ENCODE measurements at places on chromosomes 12 and 14.

GRCh38 chr14:100375266-100375962 is 52.3 kb downstream of the SLC25A47 start:
- DNase-seq: peak; percentile 98

DNA sequence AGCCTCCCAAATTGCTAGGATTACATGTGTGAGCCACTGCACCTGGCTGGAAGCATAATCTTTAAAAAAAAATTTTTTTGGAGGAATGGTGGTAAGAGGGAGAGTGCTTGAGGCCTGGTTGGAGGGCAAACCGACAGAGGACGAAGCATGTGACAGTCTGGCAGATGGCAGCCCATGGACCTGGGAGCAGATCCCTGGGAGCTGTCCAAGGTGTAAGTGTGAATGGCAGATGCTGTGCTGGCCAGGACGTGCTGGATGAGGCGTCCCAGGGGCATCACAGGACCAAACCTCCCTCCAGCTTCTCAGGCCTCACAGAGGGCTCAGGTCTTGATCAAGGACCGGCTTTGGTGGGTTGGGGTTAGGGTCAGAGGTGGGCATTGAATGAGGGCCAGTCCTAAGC is 128.4 kb upstream of the NCOR2 start:
- no peak for DNase-seq

DNA sequence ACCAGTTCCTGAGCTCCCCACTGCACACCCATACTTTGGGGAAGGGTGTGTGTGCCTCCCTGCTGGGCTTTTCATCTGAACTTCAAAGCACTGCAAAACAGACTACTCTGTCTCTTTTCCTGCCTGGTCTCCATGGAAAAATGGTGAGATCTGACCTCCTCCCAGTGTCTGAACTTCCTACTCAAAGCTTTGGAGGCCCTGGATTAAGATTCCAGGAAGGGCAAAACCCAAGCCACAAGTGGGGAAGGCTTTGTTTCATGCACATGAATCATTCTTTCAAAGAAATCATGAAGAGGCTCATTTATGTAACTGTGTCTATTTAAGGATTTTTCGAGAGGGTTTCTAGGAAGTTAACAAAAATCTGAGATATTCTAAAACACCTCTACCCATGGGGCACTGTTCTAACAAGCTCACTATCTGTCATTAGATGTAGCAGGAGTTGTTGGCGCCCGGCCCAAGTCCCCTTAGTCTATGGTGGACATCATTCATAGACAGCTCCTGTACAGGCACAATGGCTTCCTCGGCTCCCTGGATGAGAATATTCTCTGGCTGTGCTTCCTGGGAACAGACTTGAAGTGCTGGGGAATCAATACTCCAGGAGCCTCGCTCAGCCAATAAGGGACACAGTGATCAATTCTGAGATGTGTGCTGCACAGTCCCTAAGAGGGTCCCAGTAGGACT is 224.0 kb downstream of the KTN1 start:
- DNase-seq: no peak

DNA sequence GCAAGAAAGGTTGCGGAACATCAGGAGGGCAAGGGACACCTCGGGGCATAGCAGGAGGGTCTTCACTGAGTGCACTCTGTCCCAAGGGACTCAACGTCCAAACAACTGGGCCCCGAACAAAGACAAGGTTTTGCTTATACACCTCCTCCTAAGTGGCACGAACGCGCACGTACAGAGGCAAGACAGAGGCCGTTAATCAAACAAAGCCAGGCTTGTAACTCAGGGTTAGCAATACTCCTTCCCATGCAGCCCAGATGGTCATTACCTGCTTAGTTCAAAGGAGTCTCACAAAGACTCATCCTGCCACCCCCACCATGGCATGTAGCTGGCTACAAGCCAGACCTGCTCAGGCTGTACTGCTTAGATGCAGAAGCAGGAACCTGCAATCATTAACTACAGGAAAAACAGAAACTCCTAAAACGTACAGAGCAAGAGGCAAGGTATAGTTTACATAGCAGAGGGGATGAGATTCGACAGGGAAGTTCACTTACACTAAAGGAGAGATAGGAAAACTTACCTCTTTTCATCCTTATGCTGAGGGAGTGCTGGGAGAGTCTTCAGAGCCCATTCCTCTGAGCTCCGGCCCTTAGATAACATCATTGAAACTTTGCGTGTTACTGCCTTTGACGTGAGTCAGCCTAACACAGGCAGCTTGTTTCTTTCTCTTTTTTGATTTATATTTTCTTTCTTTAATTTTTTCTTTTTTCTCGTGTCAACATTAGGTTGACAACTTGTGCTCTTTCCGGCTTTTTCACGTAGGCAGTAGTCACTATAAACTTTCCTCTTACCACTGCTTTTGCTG is 1319.1 kb downstream of the TMEM121 start:
- no peak for DNase-seq

- DNase-seq: no peak
Observed at GRCh38 chr14:68208626-68209317, 389.2 kb downstream of the RAD51B start.

DNA sequence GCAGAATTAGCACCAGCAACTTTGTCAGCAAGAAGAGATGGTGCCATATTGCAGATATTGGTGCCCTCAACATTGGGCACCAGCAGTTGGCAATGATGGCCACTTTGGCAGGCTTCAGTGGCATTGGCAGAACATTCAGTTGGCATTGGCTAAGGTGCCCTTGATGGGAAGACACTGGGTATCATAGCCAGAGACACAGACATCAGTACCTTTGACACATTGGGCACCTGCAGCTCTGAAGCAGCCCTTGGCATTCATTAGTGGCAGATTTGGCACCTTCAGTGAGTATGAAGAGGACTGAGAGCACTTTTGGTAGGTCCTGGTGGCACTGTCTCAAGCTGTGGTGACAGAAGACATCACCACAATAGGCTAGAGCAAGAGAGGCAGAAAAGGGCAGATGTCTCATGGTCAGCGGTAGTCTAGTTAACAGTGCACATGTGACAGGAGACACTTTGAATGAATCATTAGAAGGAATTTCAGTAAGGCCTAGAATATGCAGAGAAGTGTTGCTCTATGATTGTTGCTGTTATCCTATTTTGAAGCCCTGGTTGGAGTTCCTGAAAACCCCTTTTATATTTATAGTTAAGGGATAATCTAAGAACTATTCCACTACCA is 422.2 kb downstream of the APAF1 start:
- no peak for DNase-seq

- DNase-seq: no peak
Observed at GRCh38 chr12:223841-224240, 9.9 kb upstream of the SLC6A12 start.

GRCh38 chr12:27064397-27065342 is 17.7 kb downstream of the C12orf71 start:
- no peak for DNase-seq

DNA sequence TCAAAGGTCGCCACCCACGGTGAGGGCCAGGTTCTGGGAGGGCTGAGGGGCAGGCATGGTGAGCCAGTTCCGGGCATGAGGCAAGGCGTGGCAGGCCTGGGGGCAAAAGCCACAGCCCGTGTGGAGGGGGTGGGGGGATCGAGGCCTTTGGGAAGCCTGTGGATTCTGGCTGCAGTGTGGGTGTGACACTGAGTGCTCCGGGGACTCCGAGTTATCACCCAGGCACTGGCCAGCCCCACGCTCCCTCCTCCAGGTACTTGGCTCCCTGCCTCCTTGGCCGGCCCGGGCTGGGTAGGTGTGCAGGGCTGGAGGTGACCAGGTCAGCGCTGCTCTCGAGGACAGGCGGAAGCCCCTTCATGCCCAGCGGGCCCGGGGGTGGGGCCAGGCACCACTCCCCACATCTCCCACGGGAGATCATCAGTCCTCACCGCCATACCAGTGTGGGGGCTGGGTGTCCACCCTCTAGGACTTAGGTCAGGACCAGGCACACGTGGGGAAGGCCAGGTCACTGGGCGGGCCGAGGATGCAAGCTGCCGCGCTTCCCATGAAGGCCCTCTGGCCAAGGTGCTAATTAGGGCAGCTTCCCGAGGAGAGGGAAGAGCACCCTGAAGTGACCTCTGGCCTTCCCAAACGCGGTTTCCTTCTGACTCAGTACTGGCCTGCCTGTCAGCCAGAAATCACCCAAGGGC is 34.1 kb upstream of the TDRD9 start:
- no peak for DNase-seq

- DNase-seq: no peak
Observed at GRCh38 chr12:6963016-6963731, 7.3 kb downstream of the PHB2 start.

GRCh38 chr12:48237162-48237561 is 34.1 kb upstream of the OR10AD1 start:
- no peak for DNase-seq

DNA sequence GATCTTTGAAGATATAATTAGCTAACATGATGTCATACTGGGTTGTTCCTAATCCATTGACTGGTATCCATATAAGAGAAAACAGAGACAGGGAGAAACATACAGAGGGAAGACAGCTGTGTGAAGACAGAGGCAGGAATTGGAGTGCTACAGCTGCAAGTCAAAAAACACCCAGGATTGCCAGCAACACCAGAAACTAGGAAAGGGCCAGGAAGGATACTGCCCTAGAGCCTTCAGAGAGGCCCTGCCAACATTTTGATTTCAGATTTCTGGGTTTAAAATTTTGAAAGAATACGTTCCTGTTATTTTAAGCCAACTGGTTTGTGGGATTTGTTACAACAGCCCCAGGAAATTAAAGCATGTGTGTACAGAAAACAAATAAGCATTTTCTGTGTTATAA is 473.7 kb upstream of the FLRT2 start:
- DNase-seq: no peak

DNA sequence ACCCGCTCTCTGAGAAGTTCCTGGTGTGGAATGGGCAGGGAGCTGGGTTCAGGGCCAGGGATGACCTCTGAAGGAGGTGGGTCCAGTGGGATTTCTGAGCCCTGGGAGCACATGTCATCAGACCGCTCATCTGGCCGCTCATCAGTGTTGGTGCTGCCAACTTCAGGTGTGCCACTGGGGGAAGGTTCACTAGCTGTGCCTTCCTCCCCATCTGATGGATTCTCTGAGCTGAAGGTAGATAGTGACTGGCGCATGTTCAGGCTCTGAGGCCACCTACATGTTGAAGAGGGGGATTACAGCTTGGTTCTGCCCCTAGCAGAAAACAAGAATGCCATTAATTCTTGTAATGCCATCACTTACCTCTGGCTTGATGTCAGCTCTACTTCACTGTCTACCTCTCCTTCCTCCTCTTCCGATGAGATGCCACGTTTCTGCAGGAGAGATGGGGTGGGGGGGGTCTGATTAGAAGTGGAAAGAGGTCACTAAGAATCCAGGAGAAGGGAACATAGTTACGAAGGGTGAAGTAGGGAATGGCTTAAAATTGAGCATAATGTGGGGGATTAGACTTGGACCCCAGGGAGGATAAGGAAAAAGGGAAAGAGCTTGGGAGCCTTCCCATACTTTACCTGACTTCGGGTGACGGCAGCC is 17.2 kb downstream of the MAP3K12 start:
- DNase-seq: peak; percentile 67

DNA sequence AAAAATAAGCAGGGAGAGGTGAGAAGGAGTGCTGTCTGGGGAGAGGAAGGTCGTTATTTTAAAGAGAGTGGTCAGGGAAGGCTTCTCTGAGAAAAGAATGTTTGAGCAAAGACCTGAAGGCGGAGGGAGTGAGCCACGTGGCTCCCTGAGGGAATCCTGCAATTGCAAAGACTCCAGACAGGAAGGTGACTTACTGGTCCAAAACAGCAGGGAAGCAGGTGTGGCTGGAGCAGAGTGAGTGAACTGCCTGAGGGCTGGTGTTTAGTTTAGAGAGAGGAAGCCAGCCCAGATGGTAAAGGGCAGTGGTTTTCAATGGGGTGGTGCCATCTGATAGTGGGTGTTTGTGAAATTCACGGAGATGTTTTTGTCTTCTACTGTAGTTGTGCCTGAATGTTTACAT is 58.8 kb upstream of the LTA4H start:
- peak; percentile 61 for DNase-seq

GRCh38 chr14:37673439-37673838 is 78.0 kb downstream of the TTC6 start:
- peak; percentile 15 for DNase-seq

GRCh38 chr12:32822344-32822743 is 66.6 kb upstream of the YARS2 start:
- DNase-seq: no peak

GRCh38 chr12:53212931-53213330 is 5.9 kb upstream of the ITGB7 start:
- DNase-seq: no peak

DNA sequence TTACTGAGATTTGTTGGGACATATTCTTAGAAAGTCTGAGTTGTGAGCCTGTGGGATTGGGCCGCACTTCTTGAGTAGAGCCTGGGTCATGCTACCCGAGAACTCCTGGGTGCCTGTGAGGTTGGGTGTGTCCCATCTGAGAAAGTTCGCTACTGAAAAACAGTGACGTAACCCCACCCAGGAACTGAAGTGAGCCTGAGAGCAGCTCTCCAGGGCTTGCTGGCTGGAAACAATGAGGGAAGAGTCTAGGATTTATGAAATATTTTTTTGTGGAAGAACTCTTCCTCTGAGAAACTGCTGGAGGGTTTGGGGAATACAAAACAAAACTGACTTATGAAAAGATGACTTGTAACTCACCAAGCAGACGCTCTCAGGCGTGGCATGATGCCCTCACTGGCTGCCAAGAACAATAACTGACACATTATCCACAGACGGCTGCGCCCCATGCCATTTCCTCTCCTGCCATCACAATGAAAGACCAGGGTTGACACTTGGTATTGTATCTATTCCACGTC is 69.2 kb downstream of the RASSF3 start:
- DNase-seq: peak; percentile 45

- DNase-seq: peak; percentile 88
Observed at GRCh38 chr14:77099425-77100167, 1.5 kb downstream of the CIPC start.

GRCh38 chr12:85574291-85574690 is 261.9 kb downstream of the RASSF9 start:
- no peak for DNase-seq

DNA sequence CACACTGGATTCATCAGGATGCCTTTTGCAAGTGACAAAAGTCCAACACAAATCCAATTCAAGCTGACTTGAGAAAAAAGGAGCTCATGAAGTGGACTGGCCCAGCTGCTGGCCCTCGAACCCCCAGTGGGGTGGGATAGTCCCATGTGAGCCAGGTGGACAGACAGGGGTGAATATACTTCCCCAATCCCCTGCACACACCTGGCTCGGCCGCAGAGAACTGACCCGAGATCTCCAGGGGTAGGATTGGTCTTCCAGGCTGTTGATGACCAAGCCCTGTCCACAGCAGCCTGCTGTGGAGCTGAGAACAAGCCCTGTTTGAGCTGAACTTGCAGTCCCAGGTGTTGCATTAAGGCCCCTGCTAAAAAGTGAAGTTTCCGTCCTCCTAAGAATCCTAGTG is 56.2 kb downstream of the TPCN1 start:
- no peak for DNase-seq

GRCh38 chr14:104732931-104733681 is 9.1 kb downstream of the ADSS1 start:
- no peak for DNase-seq

DNA sequence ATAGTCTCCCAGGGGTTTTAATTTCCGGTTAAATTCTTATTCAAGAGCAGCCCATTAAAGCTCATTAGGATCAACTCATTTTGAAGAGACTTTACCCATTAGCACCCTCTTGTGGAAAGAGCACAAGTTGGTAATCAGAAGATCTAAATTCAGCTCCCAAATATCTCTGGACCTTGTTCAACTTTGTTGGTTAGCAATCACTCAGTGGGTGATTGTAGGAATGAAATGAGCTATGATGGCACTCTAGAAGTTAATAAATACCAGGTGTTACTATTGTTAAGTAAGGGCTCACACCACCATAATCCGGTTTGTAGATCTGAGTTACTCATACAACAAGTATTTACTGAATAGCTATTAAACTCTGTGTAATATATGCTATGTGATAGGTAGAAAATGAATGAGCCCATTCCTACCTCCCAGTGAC is 42.9 kb downstream of the TRIP11 start:
- peak; percentile 84 for DNase-seq
